ENCODE measurements at places on chromosomes 13 and 19.

DNA sequence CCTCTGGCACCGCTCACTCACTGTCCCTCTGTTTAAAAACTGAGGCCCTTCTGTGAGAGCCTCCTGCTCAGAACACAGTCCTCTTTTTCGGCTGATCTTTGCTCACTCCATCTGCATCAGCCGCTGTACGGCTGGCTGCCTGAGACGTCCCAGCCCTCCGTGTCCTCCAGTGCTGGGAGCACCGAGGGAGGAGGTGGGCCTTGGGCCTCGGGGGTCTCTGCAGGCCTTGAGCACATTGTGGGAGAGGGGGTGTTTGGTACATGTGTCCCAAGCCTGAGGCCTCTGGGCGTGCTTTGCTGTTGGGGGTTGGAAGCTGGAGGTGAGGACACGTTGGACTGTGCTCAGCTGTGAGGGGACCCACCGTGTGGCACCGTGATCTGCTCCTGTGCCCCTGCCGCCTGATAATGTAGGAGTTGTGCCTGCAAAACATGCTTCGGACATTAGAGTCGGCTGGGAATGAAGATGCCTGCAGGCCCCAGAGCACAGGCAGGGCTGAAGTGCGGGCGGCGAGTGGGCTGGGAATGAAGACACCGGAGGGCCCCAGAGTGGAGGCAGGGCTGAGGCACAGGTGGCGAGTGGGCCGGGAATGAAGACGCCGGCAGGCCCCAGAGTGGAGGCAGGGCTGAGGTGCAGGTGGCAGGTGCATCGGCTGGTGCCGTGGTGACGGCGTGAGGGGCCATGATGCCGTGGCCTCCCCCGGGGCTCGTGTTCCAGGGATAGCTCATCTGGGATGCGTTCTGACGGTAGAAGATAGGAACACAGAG lies 30.6 kb downstream of the MCF2L start:
- H3K4me1 ChIP-seq, result peaks cover 56% of the 10 kb centered on the region
- peaks cover 14% of the 10 kb centered on the region for H3K27me3 ChIP-seq
- H3K4me3 ChIP-seq, result no peak overlapping the region
- H3K27ac ChIP-seq, result no peak overlapping the region

- no peak for DNase-seq
- H3K36me3 ChIP-seq, result no peaks in the 10 kb centered on the region
- no peak overlapping the region for H3K4me3 ChIP-seq
- H3K4me1 ChIP-seq, result no peaks in the 10 kb centered on the region
These were observed 213.5 kb downstream of the SLC7A1 start for GRCh38 chr13:29382021-29382420.

GRCh38 chr13:102261809-102262208 lies 140.0 kb downstream of the FGF14 start:
- H3K4me3 ChIP-seq, result no peak overlapping the region
- no peaks in the 10 kb centered on the region for H3K27me3 ChIP-seq
- DNase-seq, result no peak
- H3K4me1 ChIP-seq, result no peaks in the 10 kb centered on the region

DNA sequence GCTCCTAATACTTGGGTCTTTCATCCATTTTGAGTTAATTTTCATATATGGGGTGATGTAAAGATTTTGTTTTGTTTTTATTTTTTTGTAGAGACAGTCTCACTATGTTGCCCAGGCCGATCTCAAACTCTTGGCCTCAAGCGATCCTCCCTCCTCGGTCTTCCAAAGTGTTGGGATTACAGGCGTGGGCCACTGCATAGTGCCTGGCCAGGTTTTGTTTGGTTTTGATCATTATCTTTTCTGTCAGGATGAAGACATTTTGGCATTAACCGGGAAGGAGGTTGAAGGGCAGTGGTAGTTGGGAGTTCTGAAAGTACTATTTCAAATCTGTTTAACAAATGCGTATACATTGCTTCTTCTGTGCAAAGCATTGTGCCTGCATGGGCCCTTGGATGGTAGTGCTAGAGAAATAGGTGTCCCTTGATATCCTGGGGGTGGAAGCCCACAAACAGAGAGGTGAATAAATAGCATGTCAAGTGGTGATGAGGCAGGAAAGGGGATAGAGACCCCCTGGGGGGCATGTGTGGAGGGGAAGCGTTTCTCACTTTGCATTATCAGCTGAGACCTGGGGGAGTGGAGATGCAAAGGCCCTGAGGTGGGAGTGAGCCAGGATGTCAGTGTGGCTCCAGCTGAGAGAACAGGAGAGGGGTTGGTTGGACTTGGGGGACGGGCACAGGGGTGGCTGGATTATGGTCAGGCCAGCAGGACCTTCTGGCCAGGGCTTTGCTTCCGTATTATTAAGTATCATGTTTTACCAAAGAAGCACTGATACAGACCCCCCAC lies 41.4 kb downstream of the GATAD2A start:
- DNase-seq, result no peak
- no peaks in the 10 kb centered on the region for H3K27me3 ChIP-seq
- peaks cover 31% of the 10 kb centered on the region for H3K4me1 ChIP-seq
- no peaks in the 10 kb centered on the region for H3K36me3 ChIP-seq
- H3K4me3 ChIP-seq, result no peak overlapping the region

DNA sequence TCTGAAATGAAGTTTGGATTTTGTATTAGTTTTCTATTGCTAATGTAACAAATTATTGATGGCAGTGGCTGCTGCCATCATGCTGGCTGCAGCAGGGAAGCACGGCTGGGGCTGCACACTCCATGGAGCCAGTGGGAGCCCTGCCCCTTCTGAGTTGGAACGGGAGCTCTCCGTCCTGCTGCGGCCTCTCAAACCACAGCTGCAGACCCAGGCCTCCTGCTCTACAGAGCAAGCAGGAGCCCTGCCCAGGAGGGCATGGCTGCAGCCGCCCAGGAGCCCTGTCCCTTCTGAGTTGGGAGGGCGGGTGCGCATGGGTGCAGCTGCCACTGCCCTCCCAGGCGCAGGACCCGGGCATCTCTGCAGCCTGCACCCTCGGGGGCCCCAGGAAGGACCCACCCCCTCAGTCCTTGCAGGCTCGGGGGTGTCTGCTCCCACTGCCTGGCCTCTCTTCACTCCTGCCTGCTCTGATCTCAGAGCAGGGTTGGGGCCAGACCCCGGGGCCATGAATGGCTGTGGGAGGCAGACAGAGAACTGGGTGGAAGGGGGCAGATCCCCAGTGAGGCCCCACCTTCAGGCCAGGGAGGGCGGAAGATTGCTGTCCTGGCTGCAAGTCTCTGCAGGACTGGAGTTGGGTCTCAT lies 21.0 kb upstream of the ESD start:
- no peaks in the 10 kb centered on the region for H3K36me3 ChIP-seq
- no peak overlapping the region for H3K27ac ChIP-seq
- no peaks in the 10 kb centered on the region for H3K27me3 ChIP-seq

DNA sequence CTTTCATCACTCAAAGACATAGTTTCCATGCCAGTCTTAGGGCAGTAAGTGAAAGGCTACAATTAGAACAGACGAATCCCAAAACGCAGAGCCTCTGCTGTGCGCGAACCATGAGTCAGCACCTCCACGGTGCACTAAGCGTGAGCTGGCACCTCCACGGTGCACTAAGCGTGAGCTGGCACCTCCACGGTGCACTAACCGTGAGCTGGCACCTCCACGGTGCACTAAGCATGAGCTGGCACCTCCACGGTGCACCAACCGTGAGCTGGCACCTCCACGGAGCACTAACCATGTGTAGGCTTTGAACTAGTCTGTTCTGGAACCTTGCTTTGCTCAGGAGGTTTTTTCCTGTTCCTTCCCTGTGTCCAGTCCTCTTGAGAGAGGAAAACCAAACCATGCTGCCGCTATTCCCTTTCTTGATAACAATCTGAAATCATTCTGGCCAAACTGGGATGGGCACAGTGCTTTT lies 120.6 kb downstream of the IRS2 start:
- DNase-seq, result no peak
- no peaks in the 10 kb centered on the region for H3K4me1 ChIP-seq
- no peaks in the 10 kb centered on the region for H3K36me3 ChIP-seq
- no peaks in the 10 kb centered on the region for H3K27me3 ChIP-seq
- H3K4me3 ChIP-seq, result no peak overlapping the region

- no peaks in the 10 kb centered on the region for H3K27me3 ChIP-seq
- DNase-seq, result peak; percentile 100
- peaks cover 66% of the 10 kb centered on the region for H3K4me1 ChIP-seq
- peak within 1 kb of the TSS; percentile 98 for H3K27ac ChIP-seq
- peak within 1 kb of the TSS; percentile 58 for H3K4me3 ChIP-seq
These were observed at the start of gene MYADM for GRCh38 chr19:53867225-53868090. TSS of gene MYADM (plus strand) at chr19:53867883. CDS start at chr19:53873530, 5,647 bp downstream.

GRCh38 chr19:38308006-38308766 lies 4.1 kb downstream of the C19orf33 start:
- no peak for DNase-seq
- H3K27me3 ChIP-seq, result no peaks in the 10 kb centered on the region
- H3K4me3 ChIP-seq, result no peak overlapping the region
- H3K36me3 ChIP-seq, result no peaks in the 10 kb centered on the region

GRCh38 chr13:113973218-113974164 lies at the start of gene C13orf46:
TSS of gene C13orf46 (minus strand) at chr13:113974076. CDS start at chr13:113973997, 79 bp downstream.
- H3K27me3 ChIP-seq, result no peaks in the 10 kb centered on the region
- DNase-seq, result no peak
- H3K4me3 ChIP-seq, result no peak within 1 kb of the TSS
- peaks cover 20% of the 10 kb centered on the region for H3K4me1 ChIP-seq
- H3K36me3 ChIP-seq, result no peaks in the 10 kb centered on the region
- no peak within 1 kb of the TSS for H3K27ac ChIP-seq

- H3K27me3 ChIP-seq, result no peaks in the 10 kb centered on the region
- DNase-seq, result no peak
- H3K27ac ChIP-seq, result no peak overlapping the region
- no peaks in the 10 kb centered on the region for H3K4me1 ChIP-seq
- H3K4me3 ChIP-seq, result no peak overlapping the region
These were observed 125.9 kb downstream of the FGF14 start for GRCh38 chr13:102275969-102276368.

GRCh38 chr13:73090116-73090822 lies 31.5 kb downstream of the KLF5 start:
- DNase-seq, result peak; percentile 72
- no peak overlapping the region for H3K4me3 ChIP-seq
- H3K36me3 ChIP-seq, result no peaks in the 10 kb centered on the region
- H3K4me1 ChIP-seq, result peaks cover 8% of the 10 kb centered on the region

DNA sequence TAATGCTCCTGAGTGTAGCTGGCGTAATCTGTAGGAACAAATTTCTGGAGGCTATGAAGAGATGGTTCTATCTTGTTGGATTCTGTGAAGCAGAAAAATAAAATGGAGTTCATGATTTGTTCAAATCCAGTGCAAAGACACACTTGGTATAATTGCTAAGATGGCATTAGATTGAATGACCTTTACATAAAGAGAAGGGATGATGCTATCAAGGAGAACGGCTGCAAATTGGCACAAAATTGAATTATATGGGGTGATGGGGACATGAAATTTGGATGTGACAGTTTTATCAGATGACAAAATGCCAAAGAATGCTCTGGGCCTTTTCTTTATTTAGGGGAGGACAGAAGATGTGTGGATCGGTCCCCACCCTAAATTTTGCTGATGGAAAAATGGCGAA lies 4.0 kb downstream of the METTL21C start:
- no peaks in the 10 kb centered on the region for H3K36me3 ChIP-seq
- DNase-seq, result no peak
- H3K4me1 ChIP-seq, result no peaks in the 10 kb centered on the region
- H3K4me3 ChIP-seq, result no peak overlapping the region
- no peak overlapping the region for H3K27ac ChIP-seq

GRCh38 chr13:80530191-80530590 lies 189.3 kb upstream of the SPRY2 start:
- H3K4me1 ChIP-seq, result no peaks in the 10 kb centered on the region
- H3K27me3 ChIP-seq, result no peaks in the 10 kb centered on the region
- H3K27ac ChIP-seq, result no peak overlapping the region
- H3K36me3 ChIP-seq, result no peaks in the 10 kb centered on the region
- no peak overlapping the region for H3K4me3 ChIP-seq

GRCh38 chr13:21309542-21310172 lies 133.2 kb downstream of the MRPL57 start:
- H3K4me1 ChIP-seq, result no peaks in the 10 kb centered on the region
- no peak for DNase-seq
- H3K4me3 ChIP-seq, result no peak overlapping the region
- H3K36me3 ChIP-seq, result no peaks in the 10 kb centered on the region
- no peaks in the 10 kb centered on the region for H3K27me3 ChIP-seq
- H3K27ac ChIP-seq, result no peak overlapping the region

- peaks cover 41% of the 10 kb centered on the region for H3K4me1 ChIP-seq
- H3K4me3 ChIP-seq, result no peak overlapping the region
- peak overlapping the region; percentile 72 for H3K27ac ChIP-seq
- H3K36me3 ChIP-seq, result no peaks in the 10 kb centered on the region
- DNase-seq, result peak; percentile 89
- no peaks in the 10 kb centered on the region for H3K27me3 ChIP-seq
These were observed 11.1 kb upstream of the ATP12A start for GRCh38 chr13:24668955-24669582.

GRCh38 chr19:46784262-46785053 lies 3.9 kb downstream of the SLC1A5 start:
- peak overlapping the region; percentile 87 for H3K4me3 ChIP-seq
- peaks cover 39% of the 10 kb centered on the region for H3K4me1 ChIP-seq
- H3K27ac ChIP-seq, result peak overlapping the region; percentile 94
- DNase-seq, result peak; percentile 89

- DNase-seq, result no peak
- H3K36me3 ChIP-seq, result no peaks in the 10 kb centered on the region
- peaks cover 41% of the 10 kb centered on the region for H3K27me3 ChIP-seq
- H3K4me1 ChIP-seq, result no peaks in the 10 kb centered on the region
These were observed 2.3 kb downstream of the ZNF536 start for GRCh38 chr19:30374539-30374864.

- H3K36me3 ChIP-seq, result no peaks in the 10 kb centered on the region
- no peaks in the 10 kb centered on the region for H3K27me3 ChIP-seq
- peak; percentile 37 for DNase-seq
- H3K4me3 ChIP-seq, result no peak overlapping the region
- H3K27ac ChIP-seq, result peak overlapping the region; percentile 93
- peaks cover 70% of the 10 kb centered on the region for H3K4me1 ChIP-seq
These were observed 39.1 kb downstream of the ACTN4 start for GRCh38 chr19:38686530-38686888.

DNA sequence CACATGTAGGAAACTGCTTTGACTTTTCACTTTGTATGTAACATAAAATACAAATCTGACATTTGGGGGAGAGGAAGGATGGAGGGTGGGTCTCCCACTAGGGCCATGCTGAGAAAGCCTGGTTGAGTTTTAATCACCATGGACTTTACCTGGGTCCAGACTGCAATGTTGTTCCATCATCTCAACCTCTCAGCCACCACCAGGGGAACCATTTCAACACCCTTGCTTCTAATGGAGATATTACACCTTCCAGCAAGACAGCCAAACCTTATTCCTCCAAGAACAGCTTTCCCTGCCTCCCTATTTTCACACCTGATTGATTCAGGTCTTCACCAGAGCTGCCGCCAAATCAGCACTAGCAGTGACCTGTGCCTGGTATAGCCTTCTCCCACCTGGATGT lies 56.0 kb downstream of the ZAR1L start:
- H3K4me1 ChIP-seq, result peaks cover 4% of the 10 kb centered on the region
- no peaks in the 10 kb centered on the region for H3K27me3 ChIP-seq
- DNase-seq, result no peak

GRCh38 chr19:19550972-19551852 lies 13.1 kb downstream of the CILP2 start:
- no peaks in the 10 kb centered on the region for H3K36me3 ChIP-seq
- DNase-seq, result no peak
- H3K27me3 ChIP-seq, result peaks cover 32% of the 10 kb centered on the region
- no peaks in the 10 kb centered on the region for H3K4me1 ChIP-seq

All from transverse colon (tissue), 4 donors.